Skeletal muscle tissue (tissue), 5 donors: ENCODE measurements at places on chromosomes 6 and 20. TPM values are rescaled to one million over a fixed set of nuclear protein-coding genes. Genes with fewer than 3 reads are reported as not detected.

Gene NRSN1
- total RNA-seq, result not detected

Gene PHF1
- total RNA-seq, result 5.7 TPM

Gene RAB44
- not detected for total RNA-seq

Gene EMILIN3
- 23.5 TPM for total RNA-seq

Gene APOBEC2
- 664 TPM for total RNA-seq

Gene ASIP
- total RNA-seq, result 1.0 TPM

Gene RGS17
- under 0.01 TPM for total RNA-seq
